ENCODE measurements at places on chromosomes 4 and X. TPM values are rescaled to one million over a fixed set of nuclear protein-coding genes. Genes with fewer than 3 reads are reported as not detected.

- no peak for DNase-seq
Measured at GRCh38 chrX:8632924-8633323, 99.0 kb downstream of the ANOS1 start.

DNA sequence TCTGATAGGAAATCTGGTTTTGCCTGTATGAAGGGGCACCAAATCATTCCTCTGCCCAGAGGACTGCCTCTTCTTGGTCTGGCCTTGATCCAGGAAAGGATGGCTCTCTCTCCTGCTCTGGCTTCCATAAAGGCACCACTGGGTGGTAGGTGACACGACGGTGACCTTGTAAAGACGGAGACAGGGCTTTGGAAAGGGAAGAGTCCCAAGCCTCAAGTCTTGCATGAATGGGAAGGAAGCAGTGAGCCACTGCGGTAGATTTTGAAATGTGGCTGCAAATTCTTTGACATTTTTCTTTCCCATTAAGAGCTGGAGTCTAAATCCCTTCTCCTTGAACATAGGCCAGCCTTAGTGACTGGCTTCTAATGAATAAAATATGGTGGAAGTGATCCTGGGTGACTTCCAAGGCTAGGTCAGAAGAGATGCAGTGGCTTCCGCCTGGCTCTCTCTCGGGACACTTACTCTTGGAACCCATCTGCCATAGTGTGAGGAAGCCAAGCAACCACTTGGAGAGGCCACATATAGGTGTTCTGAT lies 347.4 kb downstream of the BCOR start:
- no peak for DNase-seq

- no peak for DNase-seq
Measured at GRCh38 chr4:96102541-96103026, 262.7 kb downstream of the PDHA2 start.

DNA sequence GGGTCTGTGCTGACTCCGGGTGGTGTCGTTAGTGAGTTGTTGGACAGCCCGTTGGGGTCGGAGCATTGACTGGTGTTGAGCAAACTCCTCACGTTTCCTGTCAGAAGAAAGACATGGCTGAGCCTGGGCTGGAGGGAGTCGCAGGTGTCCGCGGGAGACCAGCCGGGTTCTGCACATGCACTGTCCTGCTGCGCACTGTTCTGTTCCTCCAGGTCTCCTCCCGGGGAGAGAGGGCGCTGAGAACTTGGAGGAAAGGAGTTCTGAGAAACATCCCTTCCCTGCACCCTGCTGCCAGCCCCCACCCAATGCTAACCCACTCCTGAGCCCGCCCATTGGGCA lies 1.1 kb downstream of the ZNF141 start:
- DNase-seq, result no peak

DNA sequence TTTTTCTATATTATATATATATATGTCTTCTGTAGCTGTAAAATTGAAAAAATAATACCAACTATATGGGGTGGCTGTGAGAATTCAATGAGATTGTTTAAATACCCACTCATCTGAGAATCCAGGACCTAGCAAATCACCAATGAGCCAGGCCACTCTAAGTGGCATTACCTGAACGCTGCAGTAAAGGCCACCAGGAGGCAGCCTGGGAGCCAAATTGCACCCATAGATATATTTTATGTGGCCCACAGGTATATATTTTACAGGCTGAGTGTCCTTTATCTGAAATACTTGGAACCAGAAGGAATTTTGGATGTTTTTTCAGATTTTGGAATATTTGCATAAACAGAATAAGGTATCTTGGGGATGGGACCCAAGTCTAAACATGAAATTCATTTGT lies 58.2 kb upstream of the C4orf50 start:
- DNase-seq, result no peak

DNA sequence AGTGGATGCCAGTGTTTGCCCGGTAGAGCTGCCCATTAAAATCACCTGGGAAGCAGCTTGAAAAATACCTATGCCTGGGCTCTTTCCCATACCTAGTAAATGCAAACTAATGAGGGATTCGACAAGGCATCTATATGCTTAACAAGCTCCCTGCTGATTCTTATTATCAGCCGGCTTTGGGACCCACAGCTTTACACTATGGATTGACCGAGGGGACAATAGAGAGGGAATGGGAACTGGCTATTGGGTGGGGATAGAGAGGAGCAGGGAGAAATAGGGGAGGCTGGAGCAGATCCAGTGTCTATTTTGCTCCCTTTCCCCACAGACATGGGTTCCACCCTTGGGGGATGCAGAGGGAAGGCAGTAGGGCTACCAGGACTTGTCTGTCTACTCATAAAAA lies 103.1 kb upstream of the TEX13D start:
- no peak for DNase-seq

DNA sequence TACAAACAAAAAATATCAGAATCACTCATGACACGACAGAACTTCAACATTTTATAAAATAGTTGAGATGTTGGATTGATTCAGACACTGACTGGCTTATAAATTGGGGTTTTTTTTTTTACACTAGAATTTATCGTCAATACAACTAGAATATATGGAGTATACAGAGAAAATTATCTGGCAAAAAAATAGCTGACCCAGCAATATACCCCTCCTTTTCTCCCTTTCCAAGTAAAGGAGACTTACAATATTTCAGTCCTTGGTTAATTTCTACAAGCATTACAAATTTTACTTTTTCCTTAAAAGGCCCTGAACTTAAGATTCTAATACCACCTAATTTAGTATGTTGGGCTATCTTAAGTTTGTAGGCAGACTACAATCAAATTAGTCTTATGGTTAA lies 76.3 kb downstream of the LCORL start:
- DNase-seq, result no peak

DNA sequence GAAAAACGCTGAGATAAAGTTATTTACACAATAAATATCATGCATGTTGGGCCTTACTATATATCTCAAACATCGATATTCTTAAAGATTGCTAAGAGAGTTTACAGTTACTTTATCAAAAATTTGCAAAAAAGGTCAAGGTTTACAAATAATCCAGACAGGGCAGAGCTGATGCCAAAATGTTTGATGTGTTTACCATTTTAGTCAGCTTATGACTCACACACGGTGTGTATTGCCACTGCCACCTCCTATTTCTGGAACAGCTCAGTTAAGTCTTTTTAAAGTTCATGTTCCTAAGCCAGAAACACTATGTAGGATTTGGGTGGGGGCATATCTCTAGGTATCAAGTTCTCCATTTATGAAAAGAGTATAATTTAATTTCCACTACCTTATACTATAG lies 580.6 kb downstream of the INPP4B start:
- DNase-seq, result peak; percentile 39

DNA sequence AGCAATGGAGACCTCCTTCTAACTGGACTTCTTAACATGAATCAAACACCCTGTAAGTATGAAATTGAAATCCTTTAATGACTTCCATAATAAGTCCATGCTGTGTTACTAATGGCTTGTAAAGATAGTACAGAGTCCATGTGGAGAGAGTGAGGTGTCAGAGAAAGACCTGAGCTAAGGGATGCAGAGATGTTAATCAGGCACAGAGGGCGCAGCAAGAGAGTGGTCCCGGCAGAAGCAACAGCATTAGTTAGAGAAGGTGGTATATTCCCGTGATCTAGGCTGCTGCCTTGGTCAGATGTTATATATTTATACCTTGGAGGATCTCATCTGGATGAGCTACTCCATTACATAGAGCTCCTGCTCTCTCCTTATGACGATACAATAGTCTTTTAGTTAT lies 295.3 kb downstream of the LDB2 start:
- no peak for DNase-seq

DNA sequence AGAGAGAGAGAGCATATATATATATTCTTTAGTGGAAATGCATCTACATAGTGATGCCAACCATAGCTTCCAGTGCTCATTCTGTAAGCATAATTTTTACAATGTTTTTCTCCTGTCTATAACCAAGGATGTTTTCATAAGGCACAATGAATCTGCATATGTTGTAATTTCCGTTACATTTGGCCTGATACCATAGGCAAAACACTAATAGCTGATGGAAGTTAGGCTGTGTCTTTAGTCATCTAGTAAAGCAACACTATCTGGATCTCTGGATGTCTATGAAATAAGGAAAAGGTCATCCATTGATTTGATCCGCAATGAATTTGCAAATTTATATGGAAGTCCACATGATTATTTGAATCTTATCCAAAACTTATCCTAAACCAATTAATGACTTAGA lies 8.1 kb downstream of the PCDH7 start:
- DNase-seq, result no peak

DNA sequence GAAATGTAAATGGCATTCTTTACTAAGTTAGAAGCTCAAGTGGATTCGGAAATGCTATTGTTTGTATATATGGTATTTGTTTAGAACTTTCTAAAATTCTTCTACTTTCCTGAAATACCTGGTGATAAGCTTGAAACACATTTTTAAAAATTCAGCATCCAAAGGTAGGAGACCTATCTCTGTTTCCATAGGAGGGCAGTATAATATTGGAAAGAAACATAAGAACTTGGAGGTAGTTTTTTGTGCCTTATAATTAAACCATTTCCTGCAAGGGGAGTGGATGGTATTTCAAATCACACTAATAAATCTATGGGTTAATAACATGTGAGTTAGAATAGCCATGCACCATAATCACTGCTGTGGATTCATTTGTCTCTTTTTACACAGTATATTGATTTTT lies 217.4 kb upstream of the AADAT start:
- no peak for DNase-seq

Gene SOWAHB
- 0.04 TPM for total RNA-seq
